ENCODE measurements at places on chromosomes 4 and X. TPM values are rescaled to one million over a fixed set of nuclear protein-coding genes. Genes with fewer than 3 reads are reported as not detected.

The BBS7 gene
- total RNA-seq = 17.5 TPM

- no peak for DNase-seq
Observed at GRCh38 chrX:25019707-25020390, 4.1 kb upstream of the ARX start.

GRCh38 chrX:154317391-154317995 lies 21.9 kb downstream of the TKTL1 start:
- no peak for DNase-seq

The NAT8L gene
- total RNA-seq = 0.23 TPM

- DNase-seq = no peak
Observed at GRCh38 chr4:97317201-97317600, 826.1 kb downstream of the STPG2 start.

DNA sequence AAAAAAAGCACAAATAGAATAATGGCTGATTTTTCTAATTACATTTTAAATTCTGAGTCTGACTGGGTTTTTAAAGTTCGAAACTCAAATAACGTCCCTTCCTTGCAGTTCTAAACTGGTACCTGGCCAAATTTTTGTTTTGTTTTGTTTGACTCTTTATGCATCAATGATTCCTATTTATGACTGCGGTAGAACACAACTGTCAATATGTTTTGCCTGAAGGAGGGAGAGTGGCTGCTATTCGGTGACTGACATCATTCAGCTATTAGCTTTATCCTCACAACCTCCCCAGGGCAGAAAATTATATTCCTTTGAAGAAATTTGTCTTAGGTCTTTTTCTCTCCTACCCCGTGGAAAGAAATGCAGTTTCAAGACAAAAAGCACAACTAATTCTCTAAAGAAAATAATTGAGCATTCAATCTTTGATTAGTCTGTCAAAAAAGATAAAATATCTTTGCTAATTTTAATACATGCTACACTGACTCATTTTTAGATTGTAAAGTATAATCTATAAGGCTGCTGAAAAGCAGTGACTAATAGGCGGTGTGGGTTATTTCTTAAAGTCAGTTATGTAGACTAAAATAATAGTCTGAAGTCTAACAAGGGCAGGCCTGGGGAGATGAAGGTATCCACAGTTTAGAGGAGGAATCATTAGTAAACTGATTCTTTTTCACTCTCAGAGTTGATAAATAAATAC lies 61.9 kb downstream of the TMEM150C start:
- DNase-seq = no peak

GRCh38 chrX:108090491-108091263 lies 665 bp downstream of the PSMD10 start:
- DNase-seq = no peak

- DNase-seq = no peak
Observed at GRCh38 chr4:48553720-48554119, 63.7 kb downstream of the ZAR1 start.

- DNase-seq = no peak
Observed at GRCh38 chr4:7087036-7087435, 19.2 kb upstream of the GRPEL1 start.

The CXCL13 gene
- not detected for total RNA-seq

DNA sequence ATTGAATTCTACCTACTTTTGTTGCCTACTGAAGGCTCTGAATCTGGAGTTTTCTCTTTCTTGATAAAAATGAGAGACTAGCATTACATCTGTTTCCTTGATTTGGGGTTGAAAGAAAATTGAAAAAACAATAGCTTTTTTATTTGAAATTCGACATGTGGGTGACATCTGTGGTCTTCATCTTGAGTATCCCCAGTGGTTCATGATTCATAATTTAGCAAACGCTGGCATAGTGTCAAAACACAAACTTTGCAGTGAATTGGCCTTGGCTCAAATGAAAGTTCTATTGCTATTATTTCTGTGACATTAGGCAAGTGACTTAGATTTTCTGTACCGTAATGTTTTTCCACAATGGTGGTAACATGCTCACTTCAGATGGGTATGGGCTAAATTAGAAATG lies 747.6 kb downstream of the PCDH7 start:
- DNase-seq = no peak

- DNase-seq = no peak
Observed at GRCh38 chr4:66055999-66056398, 385.7 kb upstream of the EPHA5 start.

DNA sequence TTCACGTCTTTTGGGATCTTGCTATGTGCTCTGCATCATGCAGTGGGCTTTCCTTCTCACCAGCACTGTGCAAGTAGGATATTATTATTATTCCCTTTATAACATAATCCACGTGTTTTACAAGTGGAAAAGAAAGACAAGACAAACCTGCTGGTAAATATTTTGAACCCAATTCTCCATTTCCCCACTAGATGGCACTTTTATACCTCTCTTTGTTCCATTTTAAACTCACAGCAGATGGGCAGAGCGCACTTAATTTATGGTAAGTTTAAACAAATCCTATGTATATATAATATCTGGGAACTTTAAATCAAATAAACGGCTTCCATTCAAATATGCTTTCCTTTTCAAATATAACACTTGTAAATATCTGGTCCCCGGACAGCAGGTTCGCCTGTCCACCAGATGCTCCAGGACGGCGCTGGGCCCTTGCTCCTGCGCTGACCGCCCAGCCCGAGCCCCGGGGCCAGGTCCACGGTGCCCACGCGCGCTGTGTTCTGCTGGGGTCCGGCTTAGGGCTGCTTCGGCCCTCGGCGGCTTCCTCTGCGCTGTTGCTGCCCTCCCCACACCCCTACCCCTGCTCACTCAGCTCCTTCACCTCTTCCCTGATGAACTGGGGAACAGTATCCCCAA lies 31.1 kb downstream of the F11 start:
- no peak for DNase-seq

DNA sequence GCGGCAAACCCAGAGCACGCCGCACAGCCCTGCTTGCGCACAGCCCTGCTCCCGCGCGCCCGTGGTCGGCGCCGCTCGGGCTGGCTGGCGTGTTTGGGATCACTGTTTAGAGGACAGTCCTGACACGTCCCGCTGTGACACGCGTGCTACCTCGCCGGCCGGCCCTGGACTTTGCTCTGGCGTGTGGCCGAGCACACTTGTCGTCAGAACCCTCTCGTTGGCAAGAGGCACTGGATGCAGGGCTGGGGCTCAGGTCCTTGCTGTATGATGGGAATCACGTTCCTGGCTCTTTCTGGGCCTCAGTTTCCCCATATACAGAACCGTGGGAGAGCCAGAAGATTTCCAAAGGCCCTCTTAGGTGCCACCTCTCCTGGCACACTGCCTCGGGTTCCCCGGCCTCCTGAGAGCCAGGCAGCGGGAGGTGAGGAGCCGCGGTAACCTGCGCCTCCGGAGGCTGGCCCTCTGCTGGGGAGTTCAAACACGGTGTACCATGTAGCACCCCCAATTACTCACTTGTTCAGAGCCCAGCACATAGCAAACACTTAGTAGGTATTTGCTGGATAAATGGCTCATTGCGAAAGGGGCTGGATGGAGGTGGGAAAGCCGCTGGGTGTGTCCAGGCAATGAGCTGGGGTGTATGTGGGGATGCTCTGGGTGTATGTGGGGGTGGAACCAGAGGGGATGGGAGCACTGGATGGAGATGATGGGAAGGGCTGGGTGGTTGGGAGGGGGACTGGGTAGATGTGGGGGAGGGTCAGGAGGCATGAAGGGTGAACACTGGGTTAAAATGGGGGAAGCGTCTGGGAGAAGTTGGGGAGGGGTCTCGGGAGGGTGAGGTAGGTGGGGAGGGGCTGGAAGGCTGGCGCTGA lies 76.6 kb downstream of the HTRA3 start:
- no peak for DNase-seq

- no peak for DNase-seq
Observed at GRCh38 chr4:141121768-141122454, 11.4 kb downstream of the RNF150 start.

GRCh38 chr4:38532908-38533499 lies 131.0 kb upstream of the KLF3 start:
- no peak for DNase-seq

Measured in aorta (tissue), 5 donors.